ENCODE measurements at places on chromosomes 2 and 18.
A peak's percentile ranks its signal among the peaks of the same experiment; 100 is the strongest.

- no peak for DNase-seq
Observed at GRCh38 chr2:10863837-10864236, 47.9 kb upstream of the KCNF1 start.

GRCh38 chr2:217797165-217797564 lies 205.6 kb downstream of the TNS1 start:
- no peak for DNase-seq

- no peak for DNase-seq
Observed at GRCh38 chr2:81196383-81196851, 891.9 kb upstream of the LRRTM1 start.

DNA sequence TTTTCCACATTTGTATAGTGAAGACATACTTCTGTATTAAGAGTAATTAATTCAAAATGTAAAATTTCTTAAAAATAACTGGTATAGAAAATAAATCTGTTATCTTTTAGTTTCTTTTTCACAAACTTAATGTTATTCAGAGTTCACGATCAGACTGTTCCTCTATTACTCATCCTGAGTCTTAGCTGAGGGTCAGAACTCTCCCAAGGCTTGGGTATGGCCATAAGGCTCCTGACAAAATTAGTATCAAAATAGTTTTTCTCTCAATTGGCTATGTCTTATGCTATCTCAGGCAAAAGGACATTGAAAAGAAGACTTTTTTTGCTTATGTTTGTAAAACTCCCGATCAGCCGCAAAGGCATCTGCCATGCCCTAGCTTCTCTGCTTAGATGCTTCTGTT lies 56.1 kb upstream of the NAB1 start:
- no peak for DNase-seq

DNA sequence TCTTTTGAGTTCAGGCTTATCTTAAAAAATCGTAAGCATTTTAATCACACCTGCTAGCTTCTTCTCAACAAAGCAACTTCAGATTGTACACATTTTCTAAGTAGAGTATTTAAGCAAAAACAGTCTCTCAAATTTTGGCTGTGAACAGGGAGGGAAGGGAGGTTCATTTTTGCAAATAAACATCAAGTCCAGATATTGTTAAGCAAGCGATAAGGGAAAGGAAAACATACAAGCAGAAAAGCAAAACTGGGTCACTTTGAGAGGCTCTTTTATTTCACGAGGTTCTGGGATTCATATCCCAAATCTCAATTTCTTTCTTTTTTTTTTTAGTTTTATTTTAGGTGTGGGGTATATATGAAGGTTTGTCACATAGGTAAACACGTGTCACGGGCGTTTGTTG lies 79.9 kb downstream of the SLC25A12 start:
- no peak for DNase-seq

DNA sequence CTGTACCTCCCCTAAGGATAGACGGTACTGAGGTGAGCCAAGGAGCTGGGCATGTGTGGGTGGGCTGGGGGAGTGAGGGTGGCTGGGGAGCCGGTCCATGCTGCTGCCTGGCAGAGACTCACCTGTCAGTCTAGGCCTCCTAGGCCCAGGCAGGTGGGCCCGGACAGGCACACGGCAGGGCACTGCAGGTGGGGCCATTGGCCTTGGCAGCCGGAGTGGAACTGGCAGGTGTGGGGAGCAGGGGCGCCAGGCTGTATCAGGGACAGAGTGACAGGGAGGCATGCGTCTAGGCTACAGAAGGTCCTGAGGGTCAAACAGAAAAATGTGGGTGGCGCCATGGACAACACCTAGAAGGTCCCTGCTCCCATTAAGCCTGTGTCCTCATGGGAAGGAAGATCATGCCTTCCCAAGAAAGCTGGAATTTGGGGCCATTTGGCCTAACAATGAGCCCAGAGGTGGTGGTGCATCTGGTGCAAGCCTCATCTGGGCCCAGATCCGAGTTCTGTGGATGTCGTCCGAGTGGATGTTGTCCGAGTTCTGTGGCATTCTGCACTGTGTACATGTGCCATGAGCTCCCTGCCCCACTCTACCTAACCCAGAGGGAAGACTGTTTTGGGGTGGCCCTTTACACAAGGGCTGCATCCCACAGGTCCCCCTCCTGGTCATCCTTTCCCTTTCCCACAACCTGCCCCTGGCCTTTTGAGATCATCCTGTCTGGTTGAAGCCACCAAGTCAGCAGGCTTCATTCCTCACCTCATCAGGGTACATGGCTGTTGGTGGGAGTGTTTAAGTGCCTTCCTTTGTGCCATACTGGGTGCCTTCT lies 249.7 kb downstream of the GLI2 start:
- no peak for DNase-seq

- DNase-seq = no peak
Observed at GRCh38 chr2:2717406-2717805, 386.3 kb upstream of the MYT1L start.

DNA sequence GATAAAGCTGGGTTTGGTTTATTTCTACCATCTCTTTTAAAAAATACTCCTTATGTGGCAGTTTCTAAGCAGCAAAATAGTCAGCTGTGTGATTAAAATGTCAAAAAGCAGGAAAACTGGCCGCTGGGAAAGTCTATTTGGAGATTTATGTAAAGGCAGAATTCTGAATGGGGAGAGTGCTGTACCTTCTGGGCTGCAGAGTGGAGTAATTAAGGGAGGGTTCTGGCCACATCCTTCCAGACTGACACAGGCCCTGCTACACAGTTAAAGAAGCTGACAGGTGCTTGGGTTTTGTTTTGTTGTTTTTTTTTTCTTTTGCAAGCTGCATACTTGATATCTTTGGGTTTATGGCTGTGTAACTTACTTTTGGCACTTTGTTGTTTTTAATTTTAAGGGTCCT lies 157.2 kb downstream of the WDSUB1 start:
- DNase-seq = no peak

DNA sequence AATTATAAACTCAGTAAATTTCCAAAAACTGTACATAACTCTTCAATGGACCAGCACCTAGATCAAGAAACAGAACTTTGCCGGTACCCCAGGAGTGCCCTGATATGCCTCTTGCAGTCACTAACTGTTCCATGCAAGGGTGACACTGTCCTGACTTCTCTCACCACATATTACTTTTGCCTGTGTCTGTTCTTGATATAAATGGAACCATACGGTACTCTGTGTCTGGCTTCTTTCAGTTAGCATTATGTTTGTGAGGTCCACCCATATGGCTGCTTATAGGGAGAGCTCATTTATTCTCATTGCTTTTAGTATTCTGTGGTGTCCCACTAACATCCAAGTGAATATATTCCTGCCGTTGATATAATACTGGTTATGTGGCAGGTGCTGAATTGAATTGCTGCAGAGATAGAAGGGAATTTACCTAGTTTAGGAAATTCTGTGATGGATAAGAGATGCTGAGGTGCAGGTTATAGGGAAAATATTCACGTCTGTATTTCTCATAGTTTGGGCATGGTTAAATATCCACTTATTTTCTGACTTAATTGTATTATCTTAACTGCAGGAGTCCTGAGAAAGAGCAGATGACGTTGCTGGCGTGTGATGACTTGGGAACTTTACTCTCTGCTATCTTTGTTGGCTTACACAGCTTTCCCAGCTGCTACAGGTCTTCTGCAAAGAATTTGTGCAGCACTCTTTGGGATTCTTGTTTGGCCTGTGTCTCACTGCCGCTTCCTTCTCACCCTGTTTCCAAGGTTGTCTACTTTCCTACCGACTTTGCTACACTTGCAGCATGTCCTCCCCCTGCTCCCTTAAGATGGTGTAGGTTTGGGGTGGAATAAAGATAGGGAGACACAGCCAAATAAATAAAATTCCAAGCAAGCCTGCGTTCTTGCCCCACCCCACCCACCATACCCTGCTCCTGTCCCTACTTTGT lies 107.9 kb downstream of the MAP4K4 start:
- DNase-seq = no peak

GRCh38 chr18:8605974-8606373 lies 3.3 kb upstream of the RAB12 start:
- DNase-seq = no peak

DNA sequence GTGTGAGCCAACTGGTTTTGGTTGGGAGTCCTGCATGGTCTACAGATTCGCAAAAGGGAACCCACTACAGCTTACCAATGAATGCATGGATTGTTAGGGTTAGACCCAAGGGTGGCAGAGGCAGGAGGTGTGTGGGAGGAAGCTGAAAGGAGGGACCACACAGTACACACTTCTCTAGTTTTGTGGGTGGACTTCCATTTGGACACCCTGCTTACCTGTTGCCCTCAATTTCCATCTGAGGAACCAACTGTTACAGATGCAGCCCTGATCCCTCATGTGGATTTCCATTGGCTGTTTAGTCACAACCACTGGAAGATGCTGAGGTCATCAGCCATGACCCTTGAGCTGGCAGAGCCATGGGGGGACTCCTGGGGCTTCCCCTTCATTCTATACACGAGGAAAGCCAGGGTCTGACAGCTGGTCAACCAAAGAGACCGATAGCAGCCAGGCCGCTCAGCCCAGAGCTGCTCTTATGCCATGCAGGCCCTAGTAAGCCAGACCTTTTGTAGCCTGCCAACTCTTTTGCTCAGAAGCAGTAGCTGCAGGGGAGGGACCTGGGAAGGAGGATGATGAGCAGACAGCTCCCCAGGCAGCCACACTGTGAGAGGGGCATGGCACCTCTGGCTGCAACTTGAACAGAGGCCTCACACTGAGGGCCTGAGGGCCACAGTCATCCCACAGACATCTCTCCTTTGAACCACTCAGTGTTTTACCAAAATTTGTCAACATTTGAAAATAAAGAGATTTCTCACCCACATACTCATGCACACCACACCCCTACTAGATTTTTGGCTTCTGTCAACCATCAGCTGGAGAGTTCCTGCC lies 162.1 kb downstream of the SETBP1 start:
- DNase-seq = no peak

- no peak for DNase-seq
Observed at GRCh38 chr18:40738321-40738880, 1216.6 kb upstream of the PIK3C3 start.

GRCh38 chr2:236959876-236960275 lies 125.8 kb upstream of the COPS8 start:
- DNase-seq = no peak

- DNase-seq = no peak
Observed at GRCh38 chr2:127623388-127624319, 22.3 kb upstream of the GPR17 start.

DNA sequence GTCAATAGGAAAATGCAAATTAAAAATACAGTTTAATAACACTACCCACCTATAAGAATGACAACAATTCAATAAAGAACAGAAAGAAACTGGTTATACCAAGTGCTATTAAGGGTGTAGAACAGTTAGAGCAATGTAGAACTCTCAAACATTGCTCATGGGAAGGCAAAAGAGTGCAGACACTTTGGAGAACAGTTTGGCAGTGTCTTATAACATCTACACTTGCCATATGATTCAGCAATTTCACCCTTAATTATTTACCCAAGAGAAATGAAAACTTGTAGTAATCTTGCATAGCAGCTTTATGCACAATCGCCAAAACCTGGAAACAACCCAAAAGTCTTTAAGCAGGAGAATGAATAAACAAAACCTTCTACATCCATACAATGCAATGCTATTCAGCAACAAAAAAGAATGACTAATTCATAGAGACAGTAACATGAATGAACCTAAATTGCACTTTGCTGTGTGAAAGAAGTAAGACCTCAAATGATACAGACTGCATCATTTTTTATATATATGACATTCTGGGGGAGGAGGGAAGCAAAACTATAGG lies 455.2 kb downstream of the THSD7B start:
- no peak for DNase-seq

- no peak for DNase-seq
Observed at GRCh38 chr2:3595404-3595803, 492 bp downstream of the COLEC11 start.

DNA sequence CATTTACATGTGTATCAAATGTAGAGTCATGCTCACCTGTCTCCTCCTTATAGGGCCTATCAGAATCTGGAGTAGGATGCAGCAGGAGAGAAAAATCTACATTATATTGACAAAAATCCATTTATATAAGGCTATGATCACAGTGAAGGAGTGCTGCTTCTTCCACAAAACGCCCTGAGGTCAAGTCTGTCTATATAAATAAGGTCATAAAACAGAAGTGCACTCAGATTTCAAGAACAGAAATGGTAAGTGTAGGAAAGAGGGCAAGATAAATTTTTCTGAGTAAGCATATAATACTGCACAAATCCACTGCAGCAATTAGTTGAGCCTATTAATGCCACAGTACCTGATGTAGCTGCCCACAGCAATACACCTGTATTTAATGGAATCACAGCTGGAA lies 51.8 kb downstream of the COL5A2 start:
- no peak for DNase-seq

DNA sequence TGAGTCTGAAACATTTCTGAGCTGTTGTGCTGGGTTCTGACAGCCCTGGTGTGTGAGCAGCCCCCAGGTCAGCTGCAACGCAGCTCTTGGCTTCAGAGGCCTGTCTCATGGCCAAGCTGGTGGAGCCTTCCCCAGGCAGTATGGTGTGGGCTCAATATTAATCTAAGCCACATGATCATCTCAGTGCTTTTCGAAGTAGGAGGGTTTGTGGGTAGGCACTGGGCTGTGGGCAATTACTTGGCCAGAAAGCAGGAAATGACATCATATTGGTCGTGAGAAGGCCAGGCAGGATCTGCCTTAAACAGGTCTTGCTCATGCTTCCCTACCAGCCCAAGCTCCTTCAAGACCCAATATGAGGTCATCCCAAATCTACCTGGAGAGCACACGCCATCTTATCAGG lies 26.9 kb downstream of the LOXHD1 start:
- no peak for DNase-seq

DNA sequence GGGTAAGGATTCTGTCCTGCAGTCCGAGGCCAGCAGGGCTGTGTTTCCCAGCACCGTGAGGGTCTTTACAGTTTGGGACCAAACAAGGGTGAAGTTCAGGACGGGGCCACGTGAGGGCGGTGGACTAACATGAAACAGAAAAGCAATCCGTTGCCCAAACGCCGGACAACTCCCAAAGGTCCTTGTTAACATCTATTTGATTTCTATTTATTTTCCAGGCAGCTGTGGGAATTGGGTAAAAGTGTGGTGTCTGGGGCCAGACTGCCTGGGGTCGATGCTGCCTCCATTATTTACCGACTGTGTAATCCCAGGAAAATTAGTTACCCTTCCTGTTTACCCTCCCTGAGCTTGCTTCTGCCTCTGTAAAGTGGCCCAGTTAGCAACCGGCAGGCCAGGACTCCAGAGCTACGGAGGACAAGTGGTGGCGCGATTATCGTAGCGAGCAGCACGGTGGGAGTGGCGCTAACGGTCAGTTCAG lies 66.3 kb upstream of the TCF7L1 start:
- peak; percentile 36 for DNase-seq

DNA sequence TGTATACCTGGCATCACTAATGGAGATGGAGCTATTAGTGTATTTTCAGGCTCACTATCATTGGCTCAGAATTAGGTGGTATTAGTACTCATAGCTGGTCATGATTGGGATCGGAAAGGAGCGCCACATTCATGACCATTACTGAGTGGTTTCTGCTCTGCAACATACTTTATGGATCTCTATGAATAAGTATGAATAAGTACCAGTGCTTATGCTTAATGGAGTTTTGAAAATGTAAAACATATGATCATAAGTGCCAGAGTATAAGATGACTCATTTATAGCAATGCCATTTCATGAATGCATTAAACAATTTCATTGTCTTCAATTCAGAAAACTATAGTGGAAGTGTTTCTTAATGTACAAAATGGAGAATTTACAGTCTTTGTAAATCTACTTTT lies 156.7 kb downstream of the GALNT3 start:
- DNase-seq = no peak

GRCh38 chr2:64482765-64483504 lies 29.0 kb downstream of the LGALSL start:
- no peak for DNase-seq

GRCh38 chr2:109080757-109081156 lies 48.2 kb upstream of the SH3RF3 start:
- DNase-seq = no peak
